ENCODE measurements at places on chromosomes 12 and 14.

DNA sequence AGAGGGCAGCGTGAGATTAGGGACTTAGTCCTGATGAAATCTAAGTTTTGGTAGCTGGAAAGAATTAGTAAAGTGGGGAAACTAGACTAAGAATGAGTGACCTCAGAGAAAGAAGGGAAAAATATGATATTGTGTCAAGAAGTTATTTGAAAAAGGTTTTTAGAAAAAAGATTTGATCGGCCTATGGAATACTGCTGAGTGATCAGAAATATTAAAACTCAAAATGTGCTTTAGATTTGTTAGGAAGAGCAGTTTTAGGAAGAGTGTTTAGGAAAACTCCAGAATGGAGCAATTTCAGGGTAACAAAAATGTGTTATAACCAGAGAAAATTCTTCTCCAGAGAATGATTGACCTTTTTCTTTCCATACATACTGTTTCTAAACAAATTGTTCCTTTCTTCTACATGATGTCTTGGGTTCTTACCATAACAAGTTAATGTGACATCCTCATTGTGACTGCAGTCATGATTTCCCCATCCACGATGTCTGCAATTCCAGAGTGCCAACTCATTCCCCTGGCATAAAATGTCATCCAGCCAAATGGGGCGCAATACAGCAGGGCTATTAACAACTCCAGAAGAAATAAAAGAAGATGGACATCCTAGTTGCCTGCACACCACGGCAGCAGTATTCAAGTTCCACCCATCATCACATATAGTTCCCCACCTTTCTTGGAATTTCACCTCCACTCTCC lies 11.8 kb downstream of the CD163L1 start:
- DNase-seq: no peak

GRCh38 chr14:30063746-30064145 lies 136.1 kb upstream of the PRKD1 start:
- no peak for DNase-seq

GRCh38 chr12:27859648-27860047 lies 79.6 kb upstream of the MANSC4 start:
- DNase-seq: no peak

- DNase-seq: no peak
These were observed 24.6 kb upstream of the UBC start for GRCh38 chr12:124939079-124939420.

DNA sequence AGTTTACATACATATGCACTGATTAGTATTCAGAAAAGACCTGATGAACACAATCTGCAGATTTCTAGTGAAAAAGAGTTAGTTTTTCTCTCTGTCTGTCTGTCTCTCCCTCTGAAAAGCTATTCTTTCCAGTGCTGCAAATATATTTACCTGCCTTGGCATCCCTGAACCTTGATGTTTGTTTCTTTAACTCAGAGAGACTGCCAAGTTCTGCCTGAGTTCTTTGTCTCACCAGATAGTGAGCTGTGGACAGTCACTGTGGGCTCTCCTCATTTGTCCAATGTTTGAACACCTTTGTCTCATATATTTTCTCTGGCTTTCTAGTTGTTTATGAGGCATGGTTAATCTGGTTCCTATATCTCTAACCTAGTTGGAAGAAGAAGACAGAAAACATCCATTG lies 250.4 kb downstream of the SOX5 start:
- no peak for DNase-seq

GRCh38 chr12:11653215-11653753 lies 3.8 kb downstream of the ETV6 start:
- peak; percentile 2 for DNase-seq

DNA sequence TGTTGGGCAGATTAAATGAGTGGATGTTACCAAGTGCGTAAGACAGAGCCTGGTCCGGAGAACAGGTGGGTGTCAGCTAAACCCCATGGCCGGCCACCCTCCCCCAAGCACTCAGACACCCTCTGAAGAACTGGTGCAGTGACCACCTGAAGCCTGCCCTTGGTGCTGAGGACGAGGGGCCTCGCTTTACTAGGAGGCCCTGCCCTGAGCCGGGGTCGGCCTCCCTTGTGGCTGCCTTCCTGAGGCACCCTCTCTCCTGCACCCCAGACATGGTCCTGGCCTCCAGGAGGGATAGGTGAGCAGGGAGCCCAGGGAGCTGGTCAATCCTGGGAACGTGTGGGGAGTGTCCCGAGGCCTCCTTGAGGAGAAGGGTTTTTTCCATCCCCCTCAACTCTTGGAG lies 4.9 kb upstream of the KIF26A start:
- no peak for DNase-seq

GRCh38 chr14:105479431-105480158 lies 5.0 kb downstream of the CRIP2 start:
- no peak for DNase-seq

- no peak for DNase-seq
These were observed 130.3 kb upstream of the RASSF8 start for GRCh38 chr12:25828188-25828587.

DNA sequence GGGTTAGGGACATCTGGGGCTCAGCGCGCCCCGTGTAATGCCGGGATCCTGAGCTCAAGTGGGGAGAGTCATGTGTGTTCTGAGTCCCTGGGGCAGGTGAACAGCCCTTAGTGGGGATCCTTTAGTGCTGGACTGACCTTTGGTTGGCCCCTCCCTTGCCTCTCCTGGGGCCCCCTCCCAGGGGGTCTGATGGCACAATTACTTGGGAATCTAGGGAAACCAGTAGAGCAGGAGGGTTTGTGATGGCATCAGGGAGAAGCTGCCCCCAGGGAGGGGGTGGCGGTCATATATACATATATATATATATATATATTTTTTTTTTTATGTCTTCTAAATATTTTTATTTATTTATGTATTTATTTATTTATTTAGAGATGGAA lies at the start of gene MORN3:
MORN3 (minus strand) TSS at position 134 of the 380 bp plus-strand sequence. CDS start 171 bp downstream, outside the sequence.
- no peak for DNase-seq

DNA sequence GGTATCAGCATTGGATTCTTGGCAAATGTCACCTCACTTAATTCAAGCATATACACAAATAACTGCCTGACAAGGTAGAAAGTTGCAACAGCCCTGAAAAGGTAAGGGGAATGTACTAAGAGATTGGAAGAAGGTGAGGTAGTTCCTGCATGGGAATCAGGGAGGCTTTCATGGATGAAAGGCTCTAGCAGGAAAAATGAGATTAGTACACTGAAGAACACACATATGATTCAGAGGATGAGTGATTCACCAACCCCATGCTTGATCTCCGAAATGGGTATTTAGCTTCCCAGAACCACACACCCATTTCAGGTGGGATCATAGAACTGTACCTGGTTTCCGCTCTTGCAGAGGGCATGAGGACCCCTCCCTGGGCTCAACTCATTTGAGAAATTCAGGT lies 65.8 kb downstream of the PAH start:
- no peak for DNase-seq

DNA sequence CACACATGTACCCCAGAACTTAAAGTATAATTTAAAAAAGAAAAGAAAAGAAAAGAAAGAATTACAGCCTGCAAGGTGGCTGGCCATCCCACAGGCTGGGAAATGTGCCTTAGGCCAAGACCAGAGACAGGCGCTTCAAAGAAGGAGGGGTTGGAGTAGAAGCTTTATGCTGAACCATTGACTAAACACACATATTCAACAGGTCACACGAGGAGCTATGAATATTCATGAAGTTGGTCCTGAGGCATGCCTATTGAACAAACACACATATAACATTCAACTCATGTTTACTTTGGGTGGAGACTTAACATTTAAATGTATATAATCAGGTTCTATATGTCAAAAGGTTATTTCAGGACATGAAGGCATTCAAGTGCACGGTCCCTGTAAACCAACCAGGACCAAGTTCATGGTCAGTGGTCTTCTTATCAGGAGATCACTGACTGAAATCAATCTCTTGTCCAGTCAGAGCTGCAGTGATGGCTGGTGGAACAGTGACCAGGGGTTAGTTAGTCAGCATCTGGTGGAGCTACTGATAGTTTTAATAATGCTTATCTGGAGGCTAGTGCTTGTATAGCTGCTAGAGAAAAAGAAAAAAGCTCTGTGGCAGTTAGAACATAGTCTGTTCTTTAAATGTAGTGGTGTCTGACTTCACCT lies 35.6 kb upstream of the ITPR2 start:
- no peak for DNase-seq

DNA sequence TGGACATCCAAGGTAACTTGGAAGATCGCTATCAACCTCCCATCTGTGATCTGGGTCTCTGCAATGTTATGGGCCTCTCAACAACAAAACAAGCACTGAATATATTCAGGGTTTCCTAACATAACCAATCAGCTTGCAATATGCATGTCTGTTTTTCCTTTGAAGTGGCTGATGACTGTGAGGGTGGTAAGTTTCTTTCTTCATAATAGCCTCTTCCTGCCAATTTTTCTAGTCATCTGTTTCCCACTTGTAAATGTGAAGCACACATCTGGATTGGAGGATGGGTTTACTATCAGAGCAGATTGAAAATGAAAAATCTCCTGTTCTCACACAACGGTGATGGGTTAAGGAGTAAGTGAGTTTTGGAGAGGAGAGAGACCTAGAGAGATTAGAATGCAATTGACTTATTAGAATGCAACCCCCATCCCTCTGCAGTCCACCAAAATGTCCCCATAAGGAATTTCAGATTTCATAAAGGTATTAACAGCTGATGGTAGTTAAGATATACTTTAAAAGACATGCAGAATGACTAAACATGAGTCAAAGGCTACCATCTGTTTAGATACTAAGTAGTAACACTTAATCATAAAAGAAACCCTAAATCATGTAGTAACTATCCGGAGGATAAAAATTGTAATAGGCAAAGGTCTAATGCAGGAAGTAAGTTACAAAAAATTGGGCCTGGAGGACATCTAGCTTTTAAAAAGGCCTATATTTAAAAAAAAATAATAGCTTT lies 58.4 kb upstream of the SAV1 start:
- no peak for DNase-seq

DNA sequence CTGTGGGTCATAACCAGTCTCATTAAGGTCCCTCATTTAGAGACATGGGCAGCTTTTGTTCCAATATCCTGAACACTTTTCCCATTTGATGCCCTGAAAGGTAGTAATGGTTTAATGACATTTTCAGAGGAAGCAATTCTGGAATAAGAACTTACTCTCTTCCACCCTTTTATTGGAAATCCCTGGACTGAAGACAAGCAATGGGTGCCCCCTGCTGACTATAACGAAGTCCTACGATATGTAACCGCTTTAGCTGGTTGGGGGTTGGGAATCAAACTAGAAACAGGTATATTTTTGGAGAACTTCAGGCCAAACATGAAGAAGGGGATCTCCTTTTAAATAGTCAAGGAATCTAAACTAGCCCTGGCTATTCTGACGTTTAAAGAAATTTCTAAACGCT lies 20.5 kb downstream of the SARNP start:
- DNase-seq: no peak

DNA sequence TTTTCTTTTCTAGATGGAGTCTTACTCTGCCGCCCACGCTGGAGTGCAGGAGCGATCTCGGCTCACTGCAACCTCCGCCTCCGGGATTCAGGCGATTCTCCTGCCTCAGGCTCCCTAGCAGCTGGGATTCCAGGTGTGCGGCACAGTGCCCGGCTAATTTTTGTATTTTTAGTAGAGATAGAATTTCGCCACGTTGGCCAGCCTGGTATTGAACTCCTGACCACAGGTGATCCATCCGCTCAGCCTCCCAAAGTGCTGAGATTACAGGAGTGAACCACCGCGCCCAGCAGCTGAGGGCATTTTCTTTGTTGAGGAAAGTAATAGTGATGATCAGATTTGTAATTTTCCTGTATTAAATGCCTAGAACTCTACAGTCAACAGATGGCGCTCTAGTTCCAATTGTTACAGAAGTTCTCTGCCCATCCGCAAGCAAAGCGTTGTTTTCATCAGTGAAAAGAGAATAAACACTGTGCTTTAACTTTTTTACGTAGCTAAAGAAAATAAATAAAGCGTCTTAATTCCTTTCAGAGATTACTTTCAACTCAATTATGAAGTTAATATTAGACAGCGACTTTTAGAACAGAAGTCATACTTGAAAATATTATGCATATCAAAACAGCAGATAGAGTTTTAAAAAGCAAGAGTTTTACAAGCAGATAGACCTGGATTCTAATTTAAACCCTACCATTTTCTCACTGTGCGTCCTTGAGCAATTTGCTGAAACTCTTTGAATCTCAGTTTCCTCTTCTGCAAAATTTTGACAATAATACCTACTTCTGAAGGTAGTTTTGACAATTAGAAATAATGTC lies 335.1 kb downstream of the DUSP6 start:
- no peak for DNase-seq

GRCh38 chr12:92539976-92540781 lies 162.6 kb upstream of the PLEKHG7 start:
- DNase-seq: no peak
